T-helper 17 cell (primary cell): ENCODE measurements at places on chromosomes 11 and 22.
A peak's percentile ranks its signal among the peaks of the same experiment; 100 is the strongest.

GRCh38 chr22:39833610-39834009, 60.0 kb downstream of the ENTHD1 start:
- H3K27me3 ChIP-seq: peaks cover 7% of the 10 kb centered on the region
- H3K27ac ChIP-seq: no peak overlapping the region
- H3K4me1 ChIP-seq: peaks cover 14% of the 10 kb centered on the region
- no peak for DNase-seq
- no peaks in the 10 kb centered on the region for H3K36me3 ChIP-seq

GRCh38 chr11:2819316-2819715, 66.3 kb downstream of the CDKN1C start:
- no peak overlapping the region for H3K4me3 ChIP-seq
- H3K4me1 ChIP-seq: no peaks in the 10 kb centered on the region
- no peak overlapping the region for H3K27ac ChIP-seq
- peaks cover 8% of the 10 kb centered on the region for H3K36me3 ChIP-seq

- no peak overlapping the region for H3K4me3 ChIP-seq
- no peaks in the 10 kb centered on the region for H3K4me1 ChIP-seq
- H3K27me3 ChIP-seq: peaks cover 8% of the 10 kb centered on the region
- no peak for DNase-seq
Observed at GRCh38 chr22:48396091-48396784, 1431.4 kb downstream of the BRD1 start.

- H3K4me1 ChIP-seq: peaks cover 12% of the 10 kb centered on the region
- H3K36me3 ChIP-seq: peaks cover 4% of the 10 kb centered on the region
- peaks cover 78% of the 10 kb centered on the region for H3K27me3 ChIP-seq
- H3K4me3 ChIP-seq: no peak overlapping the region
Observed at GRCh38 chr22:19775496-19776325, 15.1 kb downstream of the TBX1 start.

DNA sequence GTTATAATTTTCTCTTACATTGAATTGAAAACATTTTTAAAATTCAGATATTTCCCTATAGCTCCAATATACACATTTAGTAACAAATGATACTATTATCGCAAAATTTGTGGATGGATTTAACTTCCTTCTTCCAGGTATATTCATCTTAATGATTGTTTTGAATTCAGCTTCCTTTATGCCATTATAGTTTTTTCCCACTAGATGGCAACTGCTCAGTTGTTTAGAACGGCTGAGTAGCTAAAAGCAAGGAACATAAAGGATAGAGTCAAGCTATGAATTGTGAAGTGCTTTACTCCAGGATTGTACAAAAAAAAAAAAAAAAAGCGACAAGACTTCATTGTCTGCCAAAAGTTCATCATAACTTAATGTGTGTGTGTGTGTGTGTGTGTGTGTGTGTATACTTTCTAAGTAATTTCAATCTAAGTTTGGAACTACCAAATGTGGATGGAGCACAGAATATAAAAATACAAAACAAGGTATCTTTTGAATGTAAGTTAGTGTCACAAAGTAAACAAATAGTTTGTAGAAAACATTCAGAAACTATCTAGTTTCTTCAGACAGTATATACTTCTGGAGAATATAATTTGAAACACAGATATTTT, 846.4 kb downstream of the DLG2 start:
- H3K4me1 ChIP-seq: no peaks in the 10 kb centered on the region
- H3K4me3 ChIP-seq: no peak overlapping the region
- no peaks in the 10 kb centered on the region for H3K27me3 ChIP-seq
- no peak for DNase-seq

DNA sequence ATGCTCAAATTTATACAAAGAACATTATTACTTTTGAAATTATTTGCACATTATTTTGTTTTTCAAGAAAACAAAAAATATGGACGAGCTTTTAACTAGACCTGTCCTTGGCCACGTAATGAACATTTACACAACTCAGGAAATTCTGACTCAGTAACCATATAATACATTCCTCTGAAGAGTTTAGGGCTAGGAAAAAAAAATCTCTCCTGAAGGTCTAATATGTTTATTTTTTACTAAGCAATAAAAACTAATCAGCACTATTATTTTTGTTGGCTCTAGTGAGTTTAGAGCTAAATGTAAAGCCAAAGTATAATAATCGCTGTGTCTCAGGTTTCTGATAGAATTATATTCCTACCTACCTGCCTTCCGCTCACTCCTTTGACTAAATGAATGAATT, 187.5 kb downstream of the SWAP70 start:
- no peak overlapping the region for H3K27ac ChIP-seq
- DNase-seq: no peak
- no peak overlapping the region for H3K4me3 ChIP-seq
- no peaks in the 10 kb centered on the region for H3K27me3 ChIP-seq
- H3K36me3 ChIP-seq: peaks cover 3% of the 10 kb centered on the region

- peak overlapping the region; percentile 74 for H3K27ac ChIP-seq
- H3K27me3 ChIP-seq: no peaks in the 10 kb centered on the region
- peaks cover 34% of the 10 kb centered on the region for H3K4me1 ChIP-seq
- H3K4me3 ChIP-seq: peak overlapping the region; percentile 19
Observed at GRCh38 chr11:36453678-36454077, 56.4 kb downstream of the TRAF6 start.

GRCh38 chr11:131815590-131815989, 445.2 kb downstream of the NTM start:
- DNase-seq: no peak
- no peak overlapping the region for H3K4me3 ChIP-seq
- no peak overlapping the region for H3K27ac ChIP-seq
- H3K27me3 ChIP-seq: no peaks in the 10 kb centered on the region

DNA sequence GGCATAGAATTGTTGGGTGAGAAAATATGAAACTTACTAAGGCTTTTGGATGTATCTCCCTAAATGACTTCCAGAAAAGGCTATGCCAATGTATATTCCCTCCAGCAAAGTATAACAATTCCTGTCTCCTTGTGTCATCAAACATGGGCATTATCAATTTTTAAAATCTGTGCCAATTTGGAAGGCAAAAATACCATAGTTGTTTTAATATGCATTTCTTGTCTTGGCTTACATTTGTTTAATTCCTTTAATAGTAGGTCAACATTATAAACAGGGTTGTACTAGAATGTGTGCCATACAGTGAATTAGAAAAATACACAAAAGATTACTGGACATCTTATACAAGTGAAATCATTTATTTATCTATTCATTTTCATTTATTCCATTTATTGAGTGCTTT, 41.6 kb downstream of the DCUN1D5 start:
- no peak for DNase-seq
- no peak overlapping the region for H3K4me3 ChIP-seq
- no peak overlapping the region for H3K27ac ChIP-seq
- peaks cover 2% of the 10 kb centered on the region for H3K36me3 ChIP-seq
- H3K4me1 ChIP-seq: peaks cover 5% of the 10 kb centered on the region
- H3K27me3 ChIP-seq: peaks cover 17% of the 10 kb centered on the region

DNA sequence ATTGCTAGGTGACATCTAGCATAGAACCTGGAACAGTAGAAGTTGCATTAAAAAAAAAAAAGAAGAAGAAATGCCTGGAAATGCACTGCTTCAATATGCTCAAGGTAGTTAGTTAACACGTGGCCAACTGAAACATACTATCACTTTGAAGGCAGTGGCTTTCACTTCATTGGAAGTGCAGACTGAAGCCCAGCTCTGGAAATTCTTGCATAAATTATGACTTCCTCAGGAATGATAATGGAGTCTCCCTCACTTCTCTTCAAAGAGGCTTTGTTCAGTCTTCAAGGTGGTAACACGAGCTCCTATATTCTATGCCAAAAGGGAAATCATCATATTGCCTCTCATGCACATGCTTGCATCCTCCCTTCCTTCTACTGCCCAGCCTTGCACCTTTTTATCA, 715.9 kb upstream of the API5 start:
- no peak overlapping the region for H3K4me3 ChIP-seq
- DNase-seq: no peak
- no peaks in the 10 kb centered on the region for H3K27me3 ChIP-seq
- H3K4me1 ChIP-seq: no peaks in the 10 kb centered on the region
- no peak overlapping the region for H3K27ac ChIP-seq

DNA sequence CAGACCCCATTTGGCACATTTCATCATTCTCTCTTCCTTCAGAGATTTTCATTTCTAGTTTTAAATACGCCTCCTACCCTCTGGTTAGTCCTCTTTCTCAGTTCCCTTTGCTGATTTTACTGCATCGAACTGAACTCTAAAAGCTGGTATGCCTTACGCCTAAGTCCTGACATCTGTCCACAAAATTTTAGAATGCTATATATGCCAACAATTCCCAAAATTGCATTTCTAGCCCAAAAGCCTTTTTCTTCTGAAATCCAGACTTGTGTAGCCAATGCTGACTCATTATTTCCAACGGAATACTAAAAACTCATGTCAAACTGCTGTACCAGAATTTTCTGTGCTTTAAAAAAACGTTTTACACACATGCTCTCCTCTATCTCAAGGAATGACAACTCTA, 1124.4 kb upstream of the TENM4 start:
- H3K36me3 ChIP-seq: no peaks in the 10 kb centered on the region
- H3K27me3 ChIP-seq: no peaks in the 10 kb centered on the region
- no peak overlapping the region for H3K4me3 ChIP-seq
- H3K27ac ChIP-seq: no peak overlapping the region

GRCh38 chr11:10561043-10561818, 7.2 kb downstream of the LYVE1 start:
- no peak overlapping the region for H3K4me3 ChIP-seq
- no peaks in the 10 kb centered on the region for H3K36me3 ChIP-seq
- DNase-seq: no peak
- peaks cover 50% of the 10 kb centered on the region for H3K27me3 ChIP-seq
- H3K4me1 ChIP-seq: peaks cover 5% of the 10 kb centered on the region

DNA sequence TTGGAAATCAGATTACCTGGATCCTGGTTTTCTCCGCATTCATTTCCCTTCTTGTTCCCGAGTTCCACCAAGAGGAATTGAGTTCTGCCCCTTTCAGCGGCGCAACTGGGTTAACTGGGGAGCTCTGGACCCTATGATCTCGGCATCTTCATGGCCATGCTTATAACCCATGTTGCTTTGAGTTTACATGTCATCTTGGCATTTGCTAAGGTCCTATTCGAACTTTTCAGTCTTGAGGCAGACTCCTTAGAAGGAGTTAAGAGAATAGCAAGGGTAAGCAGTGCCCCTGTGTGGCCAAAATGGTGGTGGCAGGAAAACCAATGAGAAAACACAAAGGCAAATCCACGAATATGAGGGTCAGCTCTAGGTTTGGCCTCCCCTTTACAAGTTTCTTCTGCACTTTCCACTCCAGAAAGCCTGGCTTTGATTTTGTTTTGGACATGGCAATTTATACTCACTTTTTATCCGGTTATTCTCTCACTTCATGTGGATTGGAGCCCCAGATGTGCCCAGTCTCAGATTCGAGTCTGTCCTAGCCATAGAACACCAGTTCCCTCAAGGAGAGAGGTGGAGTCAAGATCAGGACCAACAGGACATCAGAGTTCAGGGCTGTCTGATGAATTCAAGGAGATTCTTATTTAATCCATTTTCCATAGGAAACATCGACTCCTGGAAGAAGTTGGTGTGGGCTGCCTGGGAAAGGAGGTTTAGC, 55.3 kb upstream of the FBXO3 start:
- peak; percentile 38 for DNase-seq
- H3K4me3 ChIP-seq: peak overlapping the region; percentile 90
- peaks cover 4% of the 10 kb centered on the region for H3K36me3 ChIP-seq
- peaks cover 6% of the 10 kb centered on the region for H3K4me1 ChIP-seq

DNA sequence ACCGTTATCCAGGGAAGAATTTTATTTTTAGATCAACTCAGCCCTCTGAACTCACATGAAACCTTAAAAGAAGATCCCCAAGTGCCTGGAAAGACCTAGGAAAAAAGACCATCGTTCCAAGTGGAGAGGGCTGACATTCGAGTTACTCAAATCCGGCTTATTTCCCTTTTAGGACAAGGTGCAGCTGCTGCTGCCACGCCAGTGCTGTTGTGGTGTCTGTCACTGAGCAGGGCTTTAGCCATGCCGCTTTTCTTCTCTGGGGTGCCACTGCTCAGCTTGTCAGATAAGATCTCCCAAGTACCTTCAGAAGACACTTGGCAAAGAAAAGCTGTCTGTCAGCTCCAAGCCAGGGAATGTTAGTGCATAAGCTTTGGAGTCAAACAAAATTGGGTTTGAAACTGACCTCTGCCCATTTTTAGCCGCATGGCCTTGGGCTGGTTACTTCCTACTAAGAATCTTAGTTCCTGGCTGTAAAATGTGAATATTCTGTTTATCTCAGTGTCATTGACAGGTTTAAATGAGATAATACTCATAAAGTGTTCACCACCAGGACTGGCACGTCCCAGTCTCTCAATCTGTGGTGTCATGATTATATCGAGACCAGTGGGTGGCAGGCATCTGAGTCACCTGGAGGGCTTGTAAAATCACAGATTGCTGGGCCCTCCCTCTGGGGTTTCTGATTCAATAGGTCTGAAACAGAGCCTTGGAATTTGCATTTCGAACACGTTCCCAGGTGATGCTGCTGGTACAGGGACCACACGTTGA, 117.5 kb downstream of the PKNOX2 start:
- no peaks in the 10 kb centered on the region for H3K36me3 ChIP-seq
- DNase-seq: no peak
- H3K27me3 ChIP-seq: peaks cover 40% of the 10 kb centered on the region
- peaks cover 2% of the 10 kb centered on the region for H3K4me1 ChIP-seq
- no peak overlapping the region for H3K27ac ChIP-seq

DNA sequence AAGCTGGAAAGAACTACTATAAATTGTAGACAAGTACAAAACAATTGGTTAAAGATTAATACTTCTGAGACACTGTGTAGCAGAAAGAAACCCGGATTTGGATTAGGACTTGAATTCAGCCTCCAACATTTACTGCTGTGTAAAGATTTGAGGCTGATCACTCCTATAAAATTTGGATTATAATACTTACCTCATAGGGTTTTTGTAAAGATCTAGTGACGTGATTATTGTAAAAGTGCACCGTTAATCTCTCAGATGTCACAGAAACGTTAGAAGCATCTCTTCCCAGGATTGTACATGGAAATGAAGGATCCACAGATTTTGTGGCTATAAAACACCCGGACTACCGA, 323 bp upstream of the HIKESHI start:
- peaks cover 4% of the 10 kb centered on the region for H3K36me3 ChIP-seq
- DNase-seq: no peak
- peaks cover 12% of the 10 kb centered on the region for H3K27me3 ChIP-seq
- H3K27ac ChIP-seq: peak overlapping the region; percentile 100

DNA sequence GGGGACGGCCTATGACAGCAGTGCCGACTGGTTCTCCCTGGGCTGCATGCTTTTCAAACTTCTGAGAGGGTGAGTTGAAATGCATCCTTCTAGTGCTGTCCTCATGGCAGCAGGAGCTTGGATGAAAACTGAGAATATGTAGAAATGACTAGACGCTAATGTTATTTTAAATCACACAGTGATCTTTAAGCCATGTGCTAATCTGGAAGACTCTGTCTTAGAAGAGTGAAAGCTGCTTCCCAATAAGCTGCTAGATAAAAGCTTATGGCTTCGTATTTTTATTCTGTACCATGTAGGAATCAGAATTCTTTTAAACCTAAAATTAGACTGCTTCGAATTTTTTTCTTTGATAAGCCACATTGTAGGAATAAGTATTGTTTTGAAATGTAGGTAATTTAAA, 46.8 kb upstream of the MYO18B start:
- DNase-seq: no peak
- H3K27ac ChIP-seq: no peak overlapping the region
- H3K36me3 ChIP-seq: no peaks in the 10 kb centered on the region
- H3K27me3 ChIP-seq: peaks cover 29% of the 10 kb centered on the region
- H3K4me1 ChIP-seq: no peaks in the 10 kb centered on the region
